ENCODE measurements at places on chromosomes 1 and 21. TPM values are rescaled to one million over a fixed set of nuclear protein-coding genes. Genes with fewer than 3 reads are reported as not detected.

AMIGO1 gene
- total RNA-seq, result 0.65 TPM

ADAM30 gene
- not detected for total RNA-seq

TRABD2B gene
- under 0.01 TPM for total RNA-seq

SH3BGR gene
- total RNA-seq, result 0.33 TPM

COL9A2 gene
- total RNA-seq, result 0.33 TPM

DNMT3L gene
- total RNA-seq, result not detected

BRDT gene
- total RNA-seq, result not detected

CORT gene
- total RNA-seq, result 0.29 TPM

C1orf53 gene
- total RNA-seq, result 1.3 TPM

CAMK1G gene
- not detected for total RNA-seq

CRNN gene
- not detected for total RNA-seq

IGSF5 gene
- total RNA-seq, result not detected

ZNF644 gene
- total RNA-seq, result 62.6 TPM

CAMK2N1 gene
- total RNA-seq, result 7.1 TPM

ATXN7L2 gene
- 3.3 TPM for total RNA-seq
